NCI-H1092 (cell line): ENCODE measurements at places on chromosomes 16 and 17.

- DNase-seq = no peak
These were observed 25.3 kb downstream of the ZNF778 start for GRCh38 chr16:89242795-89243200.

GRCh38 chr16:76268824-76269223 lies 8.4 kb upstream of the CNTNAP4 start:
- no peak for DNase-seq

GRCh38 chr16:88782454-88783390 lies 2.3 kb downstream of the PIEZO1 start:
- no peak for DNase-seq

DNA sequence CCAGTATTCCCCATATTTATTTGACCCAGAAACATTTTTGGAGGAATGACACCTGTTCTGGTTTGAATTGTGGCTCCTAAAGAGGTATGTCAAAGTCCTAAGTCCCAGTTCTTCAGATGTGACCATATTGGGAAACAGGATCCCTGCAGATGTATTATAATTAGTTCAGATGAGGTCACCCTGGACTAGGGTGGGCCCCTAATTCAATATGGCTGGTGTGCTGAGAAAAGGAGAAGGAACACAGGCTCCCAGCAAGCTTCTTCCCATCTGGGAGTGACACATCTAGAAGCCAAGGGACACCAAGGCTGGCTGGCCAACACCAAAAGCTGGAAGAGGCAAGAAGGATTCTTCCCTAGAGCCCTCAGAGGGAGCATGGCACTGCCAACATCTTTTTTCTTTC lies 3.8 kb upstream of the GCSH start:
- no peak for DNase-seq

- DNase-seq = no peak
These were observed 134.7 kb downstream of the ABCA8 start for GRCh38 chr17:68820476-68820824.
